ENCODE measurements at places on chromosomes 3 and 15.

GRCh38 chr3:17639765-17640164 lies 102.7 kb downstream of the TBC1D5 start:
- no peak for DNase-seq

- DNase-seq: no peak
These were observed 33.3 kb downstream of the AMOTL2 start for GRCh38 chr3:134340982-134341365.

GRCh38 chr3:117019082-117019713 lies 309.6 kb downstream of the TUSC7 start:
- DNase-seq: no peak

DNA sequence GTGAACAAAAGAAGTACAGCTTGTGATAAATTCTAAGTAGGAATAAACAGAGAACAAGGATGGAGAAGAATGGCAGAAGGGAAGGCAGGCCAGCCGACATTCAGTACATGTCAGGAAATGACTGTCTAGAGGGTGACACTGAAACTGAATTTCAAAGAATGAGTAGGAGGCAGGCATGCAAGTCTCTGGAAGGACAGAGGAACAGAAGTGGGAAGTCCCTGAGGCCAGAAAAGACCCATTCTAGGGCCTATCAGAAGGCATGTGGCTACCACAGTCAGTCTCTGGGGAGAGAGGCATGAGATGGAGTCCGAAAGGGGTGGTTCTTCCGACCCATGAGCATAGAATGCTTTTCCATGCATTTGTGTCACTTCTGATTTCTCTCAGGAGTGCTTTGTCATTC lies 243.5 kb upstream of the UBE2E2 start:
- DNase-seq: no peak

DNA sequence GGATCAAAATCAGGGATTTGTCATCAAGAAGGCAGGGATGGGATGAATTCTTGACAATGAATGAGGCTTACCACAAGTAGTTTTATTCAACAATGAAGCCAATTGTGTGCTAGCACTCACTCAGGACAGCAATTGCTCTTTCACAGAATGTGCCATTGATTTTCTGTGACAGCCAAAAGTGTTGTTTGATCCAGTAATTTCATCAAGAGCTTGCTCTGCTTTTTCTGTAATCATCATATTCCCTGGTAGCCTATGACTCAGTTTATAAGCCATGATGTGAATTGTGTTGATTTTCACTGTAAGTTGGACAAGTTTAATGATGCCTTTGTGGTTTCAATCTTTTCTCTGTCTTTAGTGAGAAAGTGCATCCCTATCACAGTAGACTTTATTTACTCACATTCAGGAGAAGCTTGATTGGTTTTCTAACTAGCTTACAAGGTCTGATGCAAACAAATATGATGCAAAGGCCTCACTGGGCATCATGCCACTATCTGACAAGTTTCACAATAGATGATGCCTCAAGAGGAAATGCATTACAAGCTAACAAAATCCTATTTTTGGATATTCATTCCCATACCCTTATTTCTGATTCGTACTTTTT lies 13.6 kb upstream of the CSRNP1 start:
- no peak for DNase-seq

- DNase-seq: no peak
These were observed 104.5 kb downstream of the RARB start for GRCh38 chr3:25532431-25533162.

DNA sequence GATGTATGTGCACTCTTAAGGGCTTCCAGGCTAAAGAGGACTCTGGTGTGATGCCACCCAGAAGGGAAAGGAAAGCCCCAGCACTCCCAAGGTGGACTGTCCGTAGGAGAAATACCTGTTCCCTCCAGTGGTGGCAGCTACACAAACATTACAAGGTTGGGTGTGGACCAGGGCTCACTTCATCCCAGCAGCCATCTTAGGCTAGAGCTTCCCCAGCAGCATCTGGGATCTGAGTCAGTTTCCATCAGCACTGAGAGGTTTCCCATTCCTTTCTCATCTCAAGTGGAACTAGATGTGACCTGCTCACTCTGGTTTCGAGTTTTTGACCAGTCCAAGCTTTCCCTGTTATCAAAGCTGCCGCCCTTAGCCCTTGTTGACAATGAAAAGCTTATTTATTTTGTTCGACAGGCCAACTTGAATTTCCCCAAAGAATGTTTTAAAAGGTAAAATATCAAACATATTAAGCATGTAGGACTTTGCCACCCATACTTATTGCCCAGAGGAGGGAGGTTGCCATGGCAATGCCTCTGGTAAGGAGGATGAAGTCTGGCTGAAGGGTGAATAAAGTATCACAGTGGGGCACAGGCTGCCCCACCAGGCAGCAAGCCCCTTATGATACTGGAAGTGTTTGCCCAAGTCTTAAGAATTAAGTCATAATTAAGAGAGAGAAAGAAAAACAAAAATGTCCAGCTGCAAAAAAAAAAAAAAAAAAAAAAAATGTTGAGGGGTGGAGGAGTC lies 28.9 kb downstream of the CLDN18 start:
- DNase-seq: no peak

DNA sequence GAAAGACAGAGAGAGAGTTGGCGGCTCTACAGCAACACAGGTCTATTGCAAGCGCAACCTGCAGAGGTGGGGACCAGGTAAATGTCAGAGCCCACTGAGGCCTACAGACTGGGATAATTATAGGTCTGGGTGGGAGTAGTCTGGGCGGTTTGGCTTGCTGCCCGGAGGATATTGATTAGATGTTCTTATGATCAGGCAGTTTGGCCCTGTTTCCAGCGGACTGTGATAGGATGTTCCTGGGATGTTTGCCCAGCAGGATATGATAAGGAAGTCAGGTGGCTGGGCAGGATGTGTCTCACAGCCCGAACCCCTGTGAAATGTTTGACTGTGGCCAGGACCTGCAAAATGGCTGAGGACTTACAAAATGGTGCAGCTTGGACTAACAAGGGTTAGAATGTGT lies 364.9 kb downstream of the NAALADL2 start:
- DNase-seq: no peak

- DNase-seq: no peak
These were observed 273.6 kb downstream of the THRB start for GRCh38 chr3:24220859-24221657.
